ENCODE measurements at places on chromosomes 11 and 22.

GRCh38 chr11:93653080-93653479 lies 8.4 kb upstream of the CEP295 start:
- DNase-seq = no peak

GRCh38 chr11:45171550-45171949 lies 25.1 kb downstream of the PRDM11 start:
- no peak for DNase-seq

GRCh38 chr11:65506772-65507505 lies 8.1 kb downstream of the MALAT1 start:
- DNase-seq = peak; percentile 80

GRCh38 chr11:85854212-85854556 lies 999 bp upstream of the CCDC83 start:
- no peak for DNase-seq

DNA sequence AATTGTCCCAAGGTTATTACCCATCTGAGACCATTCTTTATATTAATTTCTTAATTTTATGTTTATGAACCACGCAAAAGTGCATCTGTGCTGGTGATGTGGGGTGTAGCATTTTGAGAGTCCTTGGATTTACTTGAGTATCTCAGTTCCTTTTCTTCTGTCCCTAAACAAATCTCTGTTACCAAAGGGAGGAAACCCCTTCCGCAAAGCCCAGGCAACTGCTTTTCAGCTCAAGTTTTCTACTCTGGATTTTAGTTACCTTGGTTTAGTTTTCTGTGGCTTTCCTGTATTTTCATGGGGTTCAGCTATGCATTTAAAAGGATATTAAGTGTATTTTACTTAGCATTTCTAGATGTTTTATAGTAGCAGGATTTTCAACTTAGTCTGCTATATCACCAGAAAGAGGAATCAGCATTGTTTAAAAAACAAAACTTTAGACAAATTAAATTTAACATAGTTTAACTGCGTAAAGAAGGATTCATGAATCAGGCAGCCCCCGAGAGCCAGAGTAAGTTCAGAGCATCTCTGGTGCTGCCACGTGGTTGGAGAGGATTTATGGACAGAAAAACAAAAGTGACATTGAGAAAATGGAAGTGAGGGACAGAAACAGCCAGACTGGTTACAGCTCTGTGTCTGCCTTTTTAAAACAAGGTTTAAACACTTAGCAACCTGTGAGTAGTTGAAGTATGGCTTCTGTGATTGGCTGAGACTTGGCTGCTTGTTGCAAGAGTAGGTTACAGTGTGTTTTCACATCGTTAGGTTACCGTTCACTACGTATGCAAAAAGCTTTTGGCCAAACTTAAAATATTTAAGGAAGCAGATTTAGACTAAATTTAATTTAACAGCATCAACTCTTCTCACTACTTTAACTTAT lies 9.6 kb downstream of the ADM start:
- peak; percentile 19 for DNase-seq

GRCh38 chr11:86594746-86595145 lies 77.7 kb downstream of the ME3 start:
- DNase-seq = no peak

DNA sequence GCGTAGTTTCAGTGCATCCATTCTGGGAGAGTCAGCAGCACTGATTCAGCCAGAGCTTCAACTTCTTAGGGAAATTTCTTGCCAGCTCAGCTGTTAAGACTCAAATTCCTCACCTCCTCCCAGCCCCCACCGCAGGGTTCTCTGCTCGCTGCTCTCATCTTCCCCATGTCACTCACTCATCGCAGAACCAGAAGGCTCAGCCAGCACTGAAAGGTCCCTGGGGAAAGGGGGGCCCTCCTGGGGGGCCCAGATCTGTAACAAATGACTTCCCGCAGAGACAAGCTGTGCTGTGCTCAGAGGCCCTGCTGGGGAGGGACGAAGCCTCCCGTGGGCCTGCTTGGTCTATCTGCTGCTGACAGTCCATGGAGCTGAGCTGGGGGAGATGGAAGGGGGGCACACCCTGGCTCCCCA lies 220.6 kb downstream of the NTM start:
- no peak for DNase-seq

- no peak for DNase-seq
Measured at GRCh38 chr11:134560066-134560465, 148.0 kb upstream of the B3GAT1 start.

DNA sequence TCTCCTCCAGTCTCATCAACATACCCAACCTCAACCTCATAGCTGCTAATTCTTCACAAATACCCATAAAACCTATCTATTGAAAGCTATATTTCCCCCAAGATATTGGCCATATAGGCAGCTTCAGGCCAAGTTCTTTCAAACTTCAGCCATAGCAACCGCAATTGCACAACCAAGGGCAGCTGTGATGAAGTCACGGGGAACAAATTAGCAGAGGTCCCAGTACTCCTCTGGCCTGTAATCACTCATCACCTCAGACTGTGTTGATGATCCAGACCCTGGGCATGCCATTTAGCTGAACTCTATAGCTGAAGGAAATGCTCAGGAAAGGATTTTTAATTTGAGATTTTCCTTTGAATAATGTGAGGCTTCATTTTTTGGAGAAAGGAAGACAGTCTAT lies 84.1 kb downstream of the SLC1A2 start:
- no peak for DNase-seq

GRCh38 chr22:31912407-31912743 lies 32.0 kb upstream of the YWHAH start:
- no peak for DNase-seq

DNA sequence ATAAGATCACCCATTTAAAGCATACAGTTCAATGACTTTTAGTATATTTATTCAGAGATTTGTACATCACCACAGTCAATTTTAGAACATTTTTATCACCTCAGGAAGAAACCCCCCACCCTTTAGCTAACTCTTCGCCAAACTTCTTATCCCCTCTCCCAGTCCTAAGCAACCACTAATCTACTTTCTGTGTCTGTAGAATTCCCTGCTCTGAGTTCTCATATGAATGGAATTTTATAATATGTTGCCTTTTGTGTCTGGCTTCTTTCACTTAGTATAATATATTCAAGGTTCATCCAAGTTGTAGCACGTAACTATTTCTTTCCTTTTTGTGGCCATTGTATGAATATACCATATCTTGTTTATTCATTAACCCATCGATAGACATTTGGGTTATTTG lies 3.6 kb downstream of the ANKRD13D start:
- no peak for DNase-seq

- no peak for DNase-seq
Measured at GRCh38 chr11:126790550-126791081, 210.0 kb downstream of the KIRREL3 start.

DNA sequence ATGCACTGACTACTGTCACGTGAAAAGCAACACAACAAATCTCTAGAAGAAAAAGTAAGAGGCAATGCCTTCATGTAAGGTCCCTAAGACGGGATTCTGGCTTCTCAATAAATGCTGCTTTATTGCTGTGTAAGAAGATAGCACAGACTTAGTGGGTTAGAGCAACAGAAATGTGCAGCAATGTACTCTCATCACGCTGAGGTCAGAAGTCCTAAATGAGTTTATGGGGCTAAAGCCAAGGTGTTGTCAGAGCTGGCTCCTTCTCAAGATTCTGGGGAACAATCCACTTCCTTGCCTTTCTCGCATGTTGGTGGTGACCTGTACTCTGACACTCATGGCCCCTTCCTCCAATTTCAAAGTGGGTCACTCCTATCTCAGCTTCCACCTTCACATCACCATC lies 93.4 kb downstream of the SHANK2 start:
- DNase-seq = no peak

DNA sequence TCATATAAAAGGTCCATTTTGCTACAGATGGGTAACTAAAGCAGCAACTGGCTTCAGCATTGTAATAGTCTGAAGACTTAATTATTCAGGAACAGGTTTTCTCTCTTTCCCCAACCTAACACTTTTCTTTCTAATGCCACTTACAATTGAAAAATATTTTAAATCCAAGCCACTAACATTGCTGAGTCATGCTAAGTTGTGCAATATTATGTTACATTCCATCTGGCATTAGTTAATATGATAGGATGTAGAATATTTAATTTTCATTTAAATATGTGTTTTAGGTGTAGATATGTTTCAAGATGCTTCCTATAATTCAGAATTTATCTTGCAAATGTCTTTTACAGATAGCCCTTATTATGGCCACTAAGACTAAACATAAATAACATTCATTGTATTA lies 98.6 kb downstream of the KIF18A start:
- no peak for DNase-seq

DNA sequence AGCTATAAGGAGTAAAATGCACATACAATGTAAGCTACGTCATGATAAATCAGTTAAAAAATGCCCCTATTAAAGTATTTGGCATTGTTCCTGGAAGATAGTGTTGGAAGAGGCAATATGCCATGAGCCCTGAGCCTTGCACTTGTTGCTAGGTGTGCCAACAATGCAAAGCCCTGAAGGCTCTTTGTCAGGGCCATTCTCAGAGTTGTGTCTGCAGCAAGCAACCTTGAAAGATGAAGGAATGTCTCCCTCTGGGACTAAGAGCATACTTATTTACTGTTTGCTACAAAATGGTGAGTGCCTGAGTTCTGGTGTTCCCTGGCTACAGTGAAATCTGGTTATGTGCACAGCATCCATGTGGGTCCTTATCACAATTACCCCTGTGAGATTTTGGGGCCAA lies 322.3 kb upstream of the FAT3 start:
- no peak for DNase-seq

- DNase-seq = no peak
Measured at GRCh38 chr22:42918500-42918899, 61.4 kb upstream of the ARFGAP3 start.

DNA sequence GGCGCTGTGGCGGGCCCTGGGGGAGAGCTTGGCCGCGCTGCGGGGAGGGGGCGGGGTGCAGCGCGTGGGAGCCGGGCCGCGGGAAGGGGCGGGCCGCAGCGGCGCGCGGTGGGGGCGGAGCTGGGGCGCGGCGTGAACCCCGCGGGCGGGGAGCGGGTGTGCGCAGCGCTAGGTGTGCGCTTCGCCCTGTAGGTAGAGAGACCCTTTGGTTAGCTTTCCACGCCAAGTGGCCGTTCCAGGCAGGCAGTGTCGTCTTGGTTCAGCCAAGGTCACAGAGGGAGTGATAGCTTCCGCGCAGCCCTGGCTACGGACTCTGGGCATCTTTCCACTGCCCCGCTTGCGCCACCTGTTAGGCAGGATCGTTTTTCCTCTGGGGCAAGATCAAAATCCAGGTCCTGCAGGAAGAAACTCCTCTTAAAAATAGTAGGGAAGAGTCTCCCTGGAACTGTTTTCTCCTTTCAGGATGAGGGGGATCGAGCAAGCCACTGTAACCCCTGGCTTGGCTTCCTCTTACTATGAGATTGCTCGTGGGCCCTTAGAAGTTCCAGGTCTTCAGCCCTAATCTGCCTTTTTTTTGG lies 434 bp downstream of the BANF1 start:
- no peak for DNase-seq

DNA sequence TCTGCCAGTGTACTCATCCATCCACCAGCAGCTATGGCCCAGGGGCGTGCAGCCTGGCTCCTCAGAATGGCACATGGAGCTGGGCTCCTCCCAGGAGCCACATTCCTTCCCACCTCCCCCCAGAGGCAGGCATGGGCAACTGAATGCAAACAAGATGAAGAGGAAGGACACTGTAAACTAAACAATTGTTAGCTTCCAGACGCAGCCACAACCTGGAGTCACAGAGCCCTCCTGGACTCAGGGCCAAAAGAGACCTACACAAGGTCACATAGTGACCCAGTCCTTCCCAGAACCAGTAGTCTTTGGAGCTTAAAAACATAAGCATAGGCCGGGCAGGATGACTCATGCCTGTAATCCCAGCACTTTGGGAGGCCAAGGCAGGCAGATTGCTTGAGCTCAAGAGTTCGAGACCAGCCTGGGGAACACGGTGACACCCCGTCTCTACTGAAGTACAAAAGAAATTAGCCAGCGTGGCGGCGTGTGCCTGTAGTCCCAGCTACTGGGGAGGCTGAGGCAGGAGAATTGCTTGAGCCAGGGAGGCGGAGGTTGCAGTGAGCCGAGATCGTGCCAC lies 30.7 kb upstream of the CLDN5 start:
- DNase-seq = no peak

GRCh38 chr11:77035039-77035438 lies 841 bp downstream of the B3GNT6 start:
- no peak for DNase-seq

DNA sequence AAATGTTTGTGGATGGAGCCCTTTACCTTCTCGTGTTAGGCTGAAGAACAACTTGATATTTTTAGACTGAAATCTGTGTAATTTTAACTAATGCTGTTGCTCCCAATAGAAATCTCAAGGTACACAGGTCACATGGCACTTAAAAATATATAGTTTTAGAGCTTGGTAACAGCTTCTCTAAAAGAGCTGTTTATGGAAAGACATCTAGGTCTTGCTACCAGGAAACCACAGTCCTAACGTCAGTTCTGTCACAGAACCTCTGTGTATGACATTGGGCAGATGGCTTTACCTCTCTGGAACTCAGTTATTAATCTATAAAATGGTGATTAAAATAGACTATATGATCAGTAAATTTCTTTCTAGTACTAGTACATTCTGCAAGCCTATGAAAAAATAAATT lies 35.4 kb downstream of the PAK1 start:
- no peak for DNase-seq

DNA sequence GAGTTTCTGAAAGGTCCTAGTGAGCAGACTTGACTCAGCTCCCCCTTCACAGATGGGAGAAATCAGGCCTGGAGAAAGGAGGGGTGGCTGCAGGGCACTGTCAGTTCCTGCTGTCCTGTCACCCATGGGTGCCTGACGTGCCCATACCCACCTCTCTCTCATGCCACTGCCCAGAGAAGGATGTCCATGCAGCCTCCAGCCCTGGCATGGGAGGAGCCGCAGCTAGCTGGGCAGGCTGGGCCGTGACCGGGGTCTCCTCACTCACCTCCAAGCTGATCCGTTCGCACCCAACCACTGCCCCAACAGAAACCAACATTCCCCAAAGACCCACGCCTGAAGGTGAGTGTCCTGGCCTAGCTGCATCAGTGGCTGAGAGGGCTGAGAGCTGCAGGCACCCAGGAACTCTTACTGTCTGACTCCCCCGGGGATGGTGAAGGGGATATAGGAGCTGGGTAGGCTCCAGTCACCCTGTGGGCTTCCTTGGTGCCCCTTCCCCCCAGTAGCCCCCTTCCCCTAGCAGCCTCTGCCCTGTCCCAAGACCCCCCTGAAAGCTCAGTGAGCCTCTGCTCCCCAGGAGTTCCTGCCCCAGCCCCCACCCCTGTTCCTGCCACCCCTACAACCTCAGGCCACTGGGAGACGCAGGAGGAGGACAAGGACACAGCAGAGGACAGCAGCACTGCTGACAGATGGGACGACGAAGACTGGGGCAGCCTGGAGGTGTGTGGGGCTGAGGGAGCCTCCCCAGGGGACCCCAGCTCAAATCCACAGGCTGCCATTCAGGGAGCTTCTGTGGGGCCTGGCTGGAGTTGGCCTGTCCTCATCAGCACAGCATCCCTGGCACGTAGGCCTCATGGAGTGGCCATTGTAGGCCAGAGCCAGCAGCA lies 11.8 kb downstream of the SCYL1 start:
- DNase-seq = no peak

DNA sequence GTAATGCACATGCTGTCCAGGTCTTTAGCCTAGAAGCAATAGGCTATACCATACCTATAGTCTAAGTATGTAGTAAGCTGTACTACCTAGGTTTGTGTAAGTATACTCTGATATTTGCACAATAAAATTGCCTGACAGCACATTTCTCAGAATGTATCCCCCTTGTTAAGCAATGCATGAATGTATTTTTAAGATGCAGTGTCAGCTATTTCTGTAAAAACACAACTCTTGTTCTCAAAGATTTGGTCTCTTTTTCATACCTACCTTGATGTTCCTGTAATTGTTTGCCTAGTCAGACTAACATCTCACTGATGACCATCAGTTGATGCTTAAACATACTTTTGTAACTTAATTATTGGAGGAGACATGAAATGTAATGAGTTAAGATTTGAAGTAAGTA lies 619.9 kb downstream of the CNTN5 start:
- no peak for DNase-seq

GRCh38 chr11:46537121-46537520 lies 56.7 kb downstream of the AMBRA1 start:
- DNase-seq = no peak

All from activated naive CD4-positive, alpha-beta T cell treated with anti-CD3 and anti-CD28 coated beads for 36 hours (primary cell).